NCI-H1694 (cell line): ENCODE measurements at places on chromosomes 12 and 14.
A peak's percentile ranks its signal among the peaks of the same experiment; 100 is the strongest.

GRCh38 chr14:20346713-20347112 lies 3.3 kb downstream of the PARP2 start:
- no peak for DNase-seq

- peak; percentile 3 for DNase-seq
Measured at GRCh38 chr12:77954206-77954555, 123.5 kb downstream of the NAV3 start.

DNA sequence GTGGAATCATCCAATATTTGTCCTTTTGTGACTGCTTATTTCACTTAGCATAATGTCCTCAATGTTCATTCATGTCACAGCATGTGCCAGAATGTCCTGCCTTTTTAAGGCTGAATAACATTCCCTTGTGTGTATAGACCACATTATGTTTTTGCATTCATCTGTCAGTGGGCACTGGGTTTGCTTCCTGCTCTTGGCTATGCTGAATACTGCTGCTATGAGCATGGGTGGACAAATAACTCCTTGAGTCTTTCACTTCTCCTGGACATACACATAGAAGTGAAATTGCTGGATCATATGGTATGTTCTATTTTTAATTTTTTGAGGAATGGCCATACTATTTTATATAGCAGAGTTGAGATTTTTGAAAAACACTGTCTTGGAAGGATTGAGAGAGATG lies 46.9 kb downstream of the GPR68 start:
- DNase-seq, result no peak

DNA sequence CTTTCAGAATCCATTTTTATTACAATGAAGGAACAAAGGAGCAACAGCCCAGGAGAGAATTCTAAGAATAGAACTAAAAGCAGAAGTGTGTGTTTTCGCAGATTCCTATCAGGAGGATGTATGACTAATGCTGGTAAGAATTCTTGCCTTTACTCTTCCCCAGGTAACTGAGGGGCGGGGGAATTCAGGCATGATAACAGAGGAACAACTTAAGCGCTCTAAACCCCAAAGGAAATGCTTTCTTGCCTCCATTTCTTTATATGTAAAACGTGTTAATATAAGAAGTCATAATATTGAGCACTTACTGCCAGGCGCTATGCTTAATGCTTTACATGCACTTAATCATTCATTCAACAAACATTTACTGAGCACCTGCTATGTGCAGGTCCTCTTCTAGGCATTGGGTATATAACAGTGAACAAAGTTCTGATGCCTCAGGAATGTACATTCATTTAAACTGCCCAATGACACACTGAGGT lies 4.5 kb downstream of the HCAR1 start:
- DNase-seq, result no peak

DNA sequence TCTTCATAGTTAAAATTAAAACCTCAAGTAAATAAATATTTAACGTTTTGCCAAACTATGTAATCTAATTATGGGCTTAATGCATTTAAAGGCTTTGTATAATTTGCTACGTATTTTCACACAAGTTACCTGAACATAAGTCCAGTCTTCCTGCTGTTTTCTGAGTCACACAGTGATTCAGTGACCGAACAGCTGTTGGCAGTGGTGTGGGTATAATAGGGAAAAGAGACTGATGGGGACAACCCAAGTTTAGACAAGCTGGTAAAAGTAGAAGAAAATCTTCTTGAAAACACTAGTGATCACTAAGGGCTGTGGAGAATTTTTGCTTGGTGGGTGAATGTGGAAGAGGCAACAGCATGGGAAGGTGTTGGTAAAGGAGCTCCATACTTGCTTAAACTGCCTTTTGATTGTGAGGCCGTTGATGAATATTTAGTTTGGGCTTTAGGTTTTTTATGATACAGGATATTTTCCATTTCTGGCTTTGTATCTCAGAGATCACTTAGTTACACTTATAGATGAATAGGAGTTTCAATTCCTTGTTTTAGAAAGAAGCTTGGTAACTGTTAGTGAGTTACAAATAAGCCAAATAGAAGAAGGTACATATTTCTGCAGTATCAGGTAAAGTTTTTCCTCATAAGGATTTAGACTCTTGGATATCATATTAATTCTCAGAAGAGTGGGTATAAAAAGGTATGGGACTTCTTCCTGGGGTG lies 23.9 kb downstream of the LRRK2 start:
- DNase-seq, result no peak

GRCh38 chr12:104498211-104498801 lies 41.6 kb downstream of the CHST11 start:
- no peak for DNase-seq

DNA sequence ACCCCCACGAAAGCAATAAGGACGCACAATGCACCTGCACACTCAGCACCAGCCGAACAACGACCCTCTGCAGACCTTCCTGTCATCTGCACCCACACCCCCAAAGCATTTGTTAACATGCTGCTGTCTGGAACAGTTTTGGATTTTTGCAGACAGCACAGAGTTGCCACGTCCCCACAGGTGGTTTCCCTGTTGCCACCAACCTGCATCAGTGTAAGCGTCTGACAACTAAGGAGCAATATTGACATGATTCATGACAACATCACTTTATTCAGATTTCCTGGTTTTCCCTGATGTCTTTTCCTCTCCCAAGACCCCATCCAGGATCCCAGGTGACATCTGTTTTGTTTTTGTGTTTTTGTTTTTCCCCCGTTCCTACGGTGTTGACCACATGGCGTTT lies 150.7 kb upstream of the C14orf180 start:
- DNase-seq, result no peak

DNA sequence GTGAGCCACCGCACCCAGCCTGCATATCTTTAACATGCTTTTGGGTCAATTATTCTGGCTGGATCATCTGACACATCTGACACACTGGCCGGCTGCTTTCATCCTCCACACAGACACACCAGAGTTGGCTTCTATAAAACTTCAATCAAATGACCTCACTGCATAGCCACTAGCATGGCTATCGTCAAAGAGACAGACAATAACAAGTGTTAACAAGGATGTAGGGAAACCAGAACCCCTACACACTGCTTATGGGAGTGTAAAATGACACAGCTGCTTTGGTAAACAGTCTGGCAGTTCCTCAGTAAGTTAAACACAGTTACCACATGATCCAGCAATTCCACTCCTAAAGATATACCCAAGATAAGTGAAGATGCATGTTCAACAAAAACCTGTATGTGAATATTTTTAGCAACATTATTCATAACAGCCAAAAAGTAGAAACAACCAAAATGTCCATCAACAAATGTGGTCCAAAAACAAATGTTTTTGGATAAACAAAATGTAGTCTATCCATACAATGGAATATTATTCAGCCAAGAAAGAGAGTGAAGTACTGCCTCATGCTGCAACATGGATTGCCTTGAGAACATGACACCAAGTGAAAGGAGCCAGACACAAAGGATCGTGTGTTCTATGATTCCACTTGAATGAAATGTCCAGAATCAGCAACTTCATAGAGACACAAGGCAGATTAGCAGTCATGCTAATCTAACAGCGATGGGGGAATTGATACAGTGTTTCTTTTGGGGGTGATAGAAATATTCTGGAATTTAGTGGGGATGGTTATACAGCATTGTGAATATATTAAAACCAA lies 10.1 kb downstream of the KDM2B start:
- no peak for DNase-seq

DNA sequence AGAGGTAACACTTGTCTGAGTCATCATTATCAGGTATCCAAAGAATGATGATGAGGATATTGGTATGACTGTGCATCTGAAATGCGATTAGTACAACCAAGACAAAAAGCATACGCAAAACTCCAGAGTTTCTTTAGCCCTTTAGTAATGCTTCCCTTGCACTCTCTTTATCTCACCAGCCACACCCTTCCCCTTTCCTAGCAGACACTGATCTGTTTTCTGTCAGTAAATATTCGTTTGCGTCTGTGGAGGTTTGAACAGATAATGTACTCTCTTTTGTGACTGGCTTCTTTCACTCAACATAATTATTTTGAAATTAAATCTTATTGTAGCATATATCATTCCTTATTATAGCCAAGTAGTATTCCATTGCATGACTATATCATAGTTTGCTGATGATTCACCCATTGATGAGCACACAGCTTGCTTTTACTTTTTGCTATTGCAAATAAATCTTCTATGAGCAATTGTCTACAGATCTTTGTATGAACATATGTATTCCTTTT lies 775.7 kb downstream of the SLC6A15 start:
- no peak for DNase-seq

GRCh38 chr12:28872654-28873268 lies 276.3 kb upstream of the FAR2 start:
- peak; percentile 64 for DNase-seq

DNA sequence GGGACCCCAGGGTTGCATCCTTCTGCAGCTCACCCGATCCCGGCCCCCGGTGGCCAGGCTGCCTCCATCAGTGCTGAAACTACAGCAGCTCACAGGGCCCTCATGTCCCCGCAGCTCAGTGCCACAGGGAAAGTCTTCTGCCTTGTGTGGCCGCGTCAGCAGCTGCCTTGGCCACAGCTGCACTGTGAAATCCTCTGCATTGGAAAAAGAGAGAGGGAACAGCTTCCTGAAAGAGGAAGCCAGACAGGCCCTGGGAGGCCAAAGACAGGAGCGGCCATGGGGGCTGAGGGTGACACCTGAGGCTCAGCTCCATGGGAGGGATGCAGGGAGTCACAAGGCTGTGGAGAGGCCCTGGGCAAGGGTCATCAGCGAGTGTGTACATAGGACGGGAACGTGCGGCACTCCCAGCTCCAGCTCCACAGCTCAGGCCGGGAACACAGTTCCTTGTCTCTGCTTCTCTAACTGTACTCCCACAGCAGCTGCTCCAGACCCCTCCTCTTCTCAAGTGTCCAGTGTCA lies 32.7 kb downstream of the PARP2 start:
- DNase-seq, result no peak

DNA sequence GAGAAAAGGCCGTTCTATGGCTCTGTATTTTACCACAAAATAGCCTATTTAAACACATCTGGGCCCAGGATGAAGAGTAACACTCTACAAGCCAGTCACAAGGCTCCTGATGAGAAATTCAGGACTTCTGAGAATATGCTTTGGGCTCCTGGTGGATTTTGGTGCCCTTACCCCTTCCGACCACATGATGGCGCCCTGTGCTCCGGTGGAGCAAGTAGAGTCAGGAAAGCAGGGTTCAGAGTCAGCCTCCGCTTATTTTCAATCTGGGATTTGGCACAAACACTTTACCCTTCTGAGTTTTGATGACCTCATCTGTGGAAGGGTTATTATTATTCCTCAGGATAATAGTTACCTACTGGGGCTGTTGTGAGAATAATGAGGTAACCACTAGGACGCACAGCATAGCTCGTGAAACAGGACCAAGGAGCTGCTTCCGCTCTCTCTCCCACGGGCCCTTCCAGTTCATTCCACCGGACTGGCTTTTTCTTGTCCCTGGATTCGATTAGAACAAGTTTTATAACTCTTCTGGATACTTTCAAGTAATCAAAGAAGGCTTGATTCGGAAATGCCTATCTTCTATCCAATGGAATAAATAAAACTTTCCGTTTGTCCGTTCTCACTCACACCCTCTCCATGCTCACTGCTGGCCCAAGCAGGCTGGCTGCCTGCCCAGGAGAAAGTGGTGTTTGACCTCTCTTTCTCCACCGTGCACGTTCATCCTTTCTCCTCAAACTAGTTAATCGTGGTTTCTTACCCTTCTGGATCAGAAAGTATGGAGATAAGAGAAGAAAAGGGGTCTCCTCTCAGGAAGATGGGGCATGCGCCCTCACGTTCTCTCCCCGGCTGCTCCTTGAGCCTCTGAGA lies 104.6 kb downstream of the GALC start:
- no peak for DNase-seq

DNA sequence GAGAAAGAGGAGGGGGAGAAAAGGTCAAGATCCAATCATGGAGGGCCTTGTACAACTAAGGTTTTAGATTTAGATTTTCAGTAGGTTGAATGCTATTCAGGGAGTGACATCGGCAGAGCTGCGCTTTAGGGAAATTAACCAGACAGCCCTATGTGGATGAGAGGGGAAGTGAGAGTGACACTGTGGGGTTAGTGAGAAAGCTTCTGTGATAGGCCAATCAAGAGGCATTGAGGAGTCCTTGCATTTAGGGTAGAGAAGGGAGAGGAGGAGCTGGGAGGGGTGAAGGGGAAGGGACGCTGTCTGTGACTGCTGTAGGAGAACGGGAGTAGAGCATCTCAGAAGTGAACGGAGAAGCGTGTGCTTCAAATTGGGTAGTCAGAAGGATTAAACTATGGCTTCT lies 3.4 kb downstream of the HSD17B6 start:
- no peak for DNase-seq

DNA sequence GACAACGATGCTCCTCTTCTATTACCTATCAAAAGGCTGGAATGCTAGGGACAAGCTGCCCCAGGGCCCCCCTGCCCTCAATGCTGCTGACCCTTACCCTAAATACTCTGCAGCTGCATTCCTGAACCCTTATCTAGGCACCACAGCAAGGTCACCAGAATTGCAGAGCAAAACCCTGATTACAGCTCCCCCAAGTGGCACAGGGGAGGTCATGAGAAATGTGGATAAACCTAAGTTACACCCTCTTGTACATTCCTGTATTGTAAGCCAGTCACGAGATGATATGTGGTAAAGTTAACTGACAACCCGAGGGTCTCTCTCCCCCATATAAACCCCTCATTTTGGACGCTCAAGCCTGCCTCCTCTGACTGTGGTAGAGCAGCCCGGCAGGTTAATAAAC lies 411.8 kb upstream of the STXBP6 start:
- no peak for DNase-seq

DNA sequence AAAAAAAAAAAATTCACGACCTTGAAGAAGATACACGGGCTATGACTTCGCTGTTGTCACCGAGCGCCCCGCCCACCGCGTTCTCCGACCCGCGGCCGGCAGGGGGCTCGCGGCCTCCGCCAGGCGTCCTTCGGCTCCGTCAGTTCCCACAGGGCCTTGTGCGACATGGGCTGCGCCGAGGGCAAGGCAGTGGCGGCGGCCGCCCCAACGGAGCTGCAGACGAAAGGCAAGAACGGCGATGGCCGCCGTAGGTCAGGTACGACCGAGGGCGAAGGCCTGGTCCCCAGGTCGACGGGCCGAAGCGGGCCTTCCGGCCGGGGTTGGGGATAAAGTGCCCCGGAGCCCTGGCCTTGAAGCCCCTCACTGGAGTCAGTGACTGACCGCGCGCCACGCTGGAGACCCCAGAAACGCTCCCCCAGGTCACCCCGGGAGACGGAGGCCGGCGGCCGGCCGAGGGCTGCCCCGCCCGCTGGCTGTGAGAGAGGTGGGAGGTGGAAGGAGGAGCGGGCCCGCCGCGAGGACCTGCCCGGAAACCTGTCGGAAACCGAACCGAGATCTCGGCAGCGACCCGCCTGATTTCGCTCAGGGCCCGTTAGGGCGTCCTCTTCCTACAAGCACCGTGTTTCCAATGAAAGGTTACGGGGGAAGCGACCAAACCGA lies at the start of gene TXNRD1:
TSS of gene TXNRD1 (plus strand) at position 142 of the 660 bp plus-strand sequence. CDS start at position 166, 24 bp downstream.
- no peak for DNase-seq

- no peak for DNase-seq
Measured at GRCh38 chr14:71541973-71542690, 390.1 kb upstream of the RGS6 start.

GRCh38 chr14:51823706-51824105 lies 36.7 kb upstream of the GNG2 start:
- DNase-seq, result no peak

GRCh38 chr14:67892466-67893100 lies 73.0 kb downstream of the RAD51B start:
- DNase-seq, result no peak
